NCI-H187 (cell line): ENCODE measurements at places on chromosomes 4 and X.

GRCh38 chr4:72701987-72702819, 133.2 kb upstream of the ADAMTS3 start:
- peak; percentile 17 for DNase-seq

DNA sequence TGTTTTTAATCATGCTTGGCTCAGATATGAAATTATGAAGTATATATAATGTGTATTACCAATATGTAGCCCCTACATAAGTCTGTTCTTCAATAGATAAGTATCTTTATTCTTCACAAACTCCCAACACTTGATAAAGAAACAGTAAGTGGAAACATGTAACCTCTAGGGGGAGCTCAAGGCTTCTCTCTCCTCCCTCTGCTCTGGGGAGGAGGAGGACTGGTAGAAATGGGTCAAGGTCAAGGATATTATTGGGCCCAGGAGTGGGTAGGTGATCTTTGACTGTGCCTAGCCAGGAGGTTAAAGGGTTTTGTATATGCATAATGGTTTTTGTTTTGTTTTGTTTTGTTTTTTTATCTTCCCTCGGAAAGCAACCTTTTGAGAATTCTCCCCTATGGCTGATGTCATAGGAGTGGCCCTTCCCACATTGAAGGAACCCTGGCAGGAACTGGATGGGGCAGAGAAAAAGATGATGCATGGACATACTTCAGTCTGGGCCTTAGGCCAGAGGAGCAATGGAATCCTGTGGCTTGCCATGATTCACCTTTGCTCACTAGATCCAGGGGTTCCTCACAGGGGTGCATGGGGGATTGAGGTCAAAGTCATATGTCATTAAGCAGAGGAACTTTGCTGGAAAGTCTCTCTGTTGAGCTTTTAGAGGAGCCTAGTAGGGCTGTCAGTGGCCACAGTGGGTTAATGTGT, 460.3 kb downstream of the MID1IP1 start:
- no peak for DNase-seq

DNA sequence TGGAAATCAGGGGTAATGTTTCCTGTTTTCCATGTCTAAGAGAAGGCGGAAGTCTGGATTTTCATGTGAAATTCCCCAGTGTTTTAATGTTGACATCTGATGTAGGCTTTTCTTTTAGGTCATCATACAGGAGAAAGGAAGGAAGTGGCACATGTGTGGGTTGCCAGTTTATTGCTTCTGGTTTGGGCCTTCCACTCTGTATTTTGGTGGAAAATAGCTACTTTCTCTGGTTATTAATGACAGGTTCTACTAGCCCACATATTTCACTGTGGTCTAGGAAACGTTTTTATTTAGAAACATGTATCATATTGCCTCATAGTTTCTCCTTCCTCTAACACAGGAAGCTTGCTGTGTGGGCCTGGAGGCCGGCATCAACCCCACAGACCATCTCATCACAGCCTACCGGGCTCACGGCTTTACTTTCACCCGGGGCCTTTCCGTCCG, 7.2 kb downstream of the PDHA1 start:
- DNase-seq: no peak

- no peak for DNase-seq
Observed at GRCh38 chrX:15929194-15929593, 74.6 kb upstream of the AP1S2 start.

DNA sequence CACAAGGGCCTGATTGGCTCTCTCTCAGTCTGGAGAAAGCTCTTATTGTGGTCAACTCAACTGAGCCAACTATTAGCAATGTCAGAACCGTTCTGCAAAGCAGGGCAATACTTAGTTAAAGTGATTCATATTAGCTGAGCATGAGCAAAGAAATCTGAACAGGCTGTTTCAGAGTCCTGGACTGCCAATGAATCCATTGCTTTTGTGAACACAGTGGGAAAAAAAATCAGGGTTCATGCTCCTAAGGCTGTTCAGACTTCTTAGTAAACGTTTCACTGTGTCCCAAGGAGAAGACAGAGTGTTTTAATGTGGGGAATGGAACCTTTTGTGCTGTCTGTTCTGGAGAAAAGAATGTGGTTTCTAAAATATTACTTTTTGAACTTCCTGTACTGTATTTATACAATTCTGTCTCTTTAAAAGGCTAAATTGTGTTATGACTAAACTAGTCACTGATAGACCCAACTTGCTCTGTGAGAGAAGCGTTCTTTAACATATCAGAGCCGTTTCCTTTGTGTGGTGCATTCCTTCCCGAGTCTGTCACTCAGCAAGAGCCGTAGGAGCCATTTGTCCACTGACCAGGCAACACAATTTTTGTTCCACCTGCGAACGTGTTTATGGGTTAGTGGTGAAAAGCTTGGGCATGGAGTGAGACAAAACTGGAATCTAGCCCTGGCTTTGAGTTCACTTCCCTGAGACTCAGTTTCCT, 366.1 kb downstream of the FBXO8 start:
- DNase-seq: no peak

DNA sequence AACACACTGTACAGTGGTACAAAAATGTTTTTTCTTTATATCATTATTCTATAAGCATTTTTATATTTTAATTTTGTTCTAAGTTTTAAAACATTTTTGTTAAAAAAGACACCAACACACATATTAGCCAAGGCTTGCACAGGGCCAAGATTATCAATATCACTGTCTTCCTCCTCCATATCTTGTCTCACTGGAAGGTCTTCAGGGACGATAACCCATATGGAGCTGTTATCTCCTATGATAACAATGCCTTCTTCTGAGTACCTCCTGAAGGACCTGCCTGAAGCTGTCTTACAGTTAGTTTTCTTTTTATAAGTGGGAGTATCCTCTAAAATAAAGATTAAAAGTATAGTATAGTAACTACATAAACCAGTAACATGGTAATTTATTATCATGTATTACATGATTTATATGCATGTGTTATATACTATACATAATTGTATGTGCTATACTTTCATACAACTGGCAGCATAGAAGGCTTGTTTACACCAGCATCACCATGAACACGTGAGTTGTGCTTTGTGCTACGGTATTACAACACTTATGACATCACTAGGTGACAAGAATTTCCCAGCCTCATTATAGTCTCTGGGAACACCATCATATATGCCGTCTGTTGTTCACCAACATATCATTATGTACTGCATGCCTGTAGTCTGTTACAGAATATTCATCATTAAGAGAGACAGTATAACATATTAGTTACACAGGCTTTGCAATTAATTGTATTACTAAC, 90.7 kb downstream of the WDFY3 start:
- no peak for DNase-seq

- DNase-seq: no peak
Observed at GRCh38 chrX:136067966-136068365, 79.4 kb upstream of the FHL1 start.

- DNase-seq: no peak
Observed at GRCh38 chrX:39835776-39836175, 262.0 kb downstream of the BCOR start.

DNA sequence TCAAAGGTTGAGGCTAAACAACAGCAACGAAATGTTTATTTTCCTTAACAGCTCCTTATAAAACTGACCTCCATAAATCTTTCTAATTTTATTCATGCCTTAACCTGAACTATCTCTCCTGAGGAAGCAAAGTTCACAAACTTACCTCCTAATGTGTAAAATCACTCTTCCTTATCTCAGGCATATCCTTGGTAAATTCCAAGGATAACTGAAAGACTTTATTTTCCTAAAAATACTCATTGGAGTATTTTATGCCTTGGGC, 197.4 kb downstream of the NWD2 start:
- no peak for DNase-seq

GRCh38 chr4:134024251-134024650, 177.3 kb downstream of the PABPC4L start:
- DNase-seq: no peak

DNA sequence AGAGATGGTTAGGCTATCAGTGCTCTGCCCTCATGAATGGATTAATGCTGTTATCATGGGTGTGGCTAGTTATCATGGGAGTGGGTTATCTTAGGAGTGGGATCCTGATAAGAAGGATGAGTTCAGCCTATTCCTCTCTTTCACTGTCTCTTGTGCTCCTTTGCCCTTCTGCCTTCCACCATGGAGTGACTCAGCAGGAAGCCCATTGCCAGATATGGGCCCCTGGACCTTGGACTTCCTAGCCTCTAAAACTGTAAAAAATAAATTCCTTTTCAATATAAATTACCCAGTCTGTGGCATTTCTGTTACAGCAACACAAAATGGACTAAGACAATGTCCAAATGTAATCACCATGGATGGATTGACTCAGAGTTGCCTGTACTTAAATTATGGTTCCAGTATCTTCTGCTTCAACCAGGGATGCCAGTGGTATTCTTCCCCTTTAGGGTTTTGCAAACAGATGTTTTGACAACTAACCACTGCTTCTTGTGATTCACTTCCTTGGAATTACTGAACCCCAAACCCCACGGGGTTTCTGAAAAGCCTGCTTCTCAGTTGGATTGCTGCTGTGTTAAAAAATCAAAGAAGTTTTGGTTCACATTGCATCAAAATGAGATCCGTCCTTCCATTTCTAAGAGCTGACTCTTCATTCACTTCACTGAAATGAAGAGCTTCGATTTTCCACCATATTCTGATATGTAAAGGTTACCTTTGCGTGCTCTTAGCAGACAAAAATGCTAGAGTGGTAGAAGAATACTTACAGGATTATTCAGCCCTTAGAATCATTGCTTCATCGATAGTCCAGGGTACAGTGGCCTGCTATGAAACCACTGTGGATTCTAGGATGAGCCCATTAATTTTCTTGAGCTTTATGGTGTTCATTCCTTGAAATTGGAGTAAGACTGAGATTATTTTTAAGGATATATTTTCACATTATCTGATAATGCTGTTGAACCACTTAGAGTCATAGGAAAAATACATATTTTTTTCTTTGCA, 107.7 kb downstream of the FRMPD4 start:
- DNase-seq: no peak

GRCh38 chr4:169383724-169384123, 113.0 kb upstream of the SH3RF1 start:
- no peak for DNase-seq
